ENCODE measurements at places on chromosomes 3 and 15. TPM values are rescaled to one million over a fixed set of nuclear protein-coding genes. Genes with fewer than 3 reads are reported as not detected.

The ACTC1 gene
- not detected for total RNA-seq

The CHL1 gene
- total RNA-seq: not detected

DNA sequence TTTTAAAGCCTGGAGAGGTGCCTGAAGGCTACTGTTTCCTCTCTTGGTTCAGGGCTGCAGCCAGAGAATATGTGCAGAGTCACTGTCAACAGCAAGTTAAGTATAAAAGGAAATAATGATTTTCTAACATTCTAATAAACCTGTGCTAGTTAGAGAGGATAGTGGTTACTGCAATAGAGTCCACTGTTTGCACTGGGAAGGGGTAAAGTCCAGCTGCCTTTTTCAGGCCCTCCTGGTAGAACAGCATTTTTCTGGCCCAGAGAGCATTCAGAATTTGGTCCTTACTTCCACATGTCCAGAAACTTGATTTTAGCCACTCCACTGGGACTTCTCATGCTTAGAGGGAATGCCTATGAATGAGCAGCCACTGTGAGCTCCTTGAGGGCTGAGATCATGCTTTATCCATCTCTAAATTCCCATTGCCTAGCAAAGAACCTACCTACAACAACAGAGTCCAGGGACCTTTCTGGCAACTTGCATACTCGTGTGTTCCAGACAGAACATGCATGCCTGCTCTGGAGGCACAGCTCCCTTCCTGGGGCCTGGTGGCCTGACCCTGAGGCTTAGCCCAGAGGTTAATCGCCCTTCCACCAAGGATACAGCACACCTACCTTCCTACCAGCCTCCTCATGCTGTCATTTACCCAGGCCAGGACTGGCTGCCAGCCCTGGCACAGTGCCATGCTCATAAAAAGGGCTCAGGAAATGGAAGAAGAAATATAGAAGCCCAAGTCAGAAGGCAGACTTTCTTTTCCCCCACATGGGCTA, 50.3 kb upstream of the ATP13A3 start:
- no peak for DNase-seq

- no peak for DNase-seq
Observed at GRCh38 chr15:45918839-45919238, 284.0 kb downstream of the SQOR start.

- no peak for DNase-seq
Observed at GRCh38 chr15:89673165-89673512, 6.0 kb downstream of the PLIN1 start.

DNA sequence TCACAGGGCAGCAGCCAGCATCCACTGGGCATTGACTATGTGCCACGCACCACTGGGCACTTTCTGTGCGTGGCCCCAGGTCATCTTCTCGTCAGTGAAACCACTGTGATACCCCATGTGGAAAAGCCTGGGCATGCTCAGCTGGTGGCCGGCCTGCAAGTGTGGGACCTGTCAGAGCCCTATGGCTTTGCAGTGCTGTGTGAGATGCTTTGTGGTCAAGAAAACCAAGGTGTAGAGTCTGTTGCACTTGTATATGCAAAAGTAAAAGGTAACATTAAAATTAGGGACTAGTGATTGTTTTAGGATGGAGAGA, 69.5 kb downstream of the PGPEP1L start:
- DNase-seq: no peak

DNA sequence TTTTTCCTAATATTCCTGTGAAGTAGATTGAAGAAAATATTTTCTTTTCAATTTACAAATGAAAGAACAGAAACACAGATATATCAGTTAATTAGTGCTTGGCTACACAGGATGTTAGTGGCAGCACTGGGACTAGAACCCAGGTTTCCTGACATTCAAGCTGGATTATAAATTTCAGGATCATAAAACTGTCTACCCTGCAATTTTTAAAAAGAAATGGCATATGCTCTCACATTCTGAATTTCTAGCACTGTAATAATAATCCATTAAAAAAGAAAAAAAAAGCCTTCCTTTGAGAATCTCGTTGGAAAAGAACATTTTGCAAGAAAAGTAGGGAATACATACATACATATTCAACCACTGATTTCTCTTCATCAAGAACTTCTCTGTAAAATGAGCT, 9.3 kb upstream of the DPH6 start:
- DNase-seq: no peak

DNA sequence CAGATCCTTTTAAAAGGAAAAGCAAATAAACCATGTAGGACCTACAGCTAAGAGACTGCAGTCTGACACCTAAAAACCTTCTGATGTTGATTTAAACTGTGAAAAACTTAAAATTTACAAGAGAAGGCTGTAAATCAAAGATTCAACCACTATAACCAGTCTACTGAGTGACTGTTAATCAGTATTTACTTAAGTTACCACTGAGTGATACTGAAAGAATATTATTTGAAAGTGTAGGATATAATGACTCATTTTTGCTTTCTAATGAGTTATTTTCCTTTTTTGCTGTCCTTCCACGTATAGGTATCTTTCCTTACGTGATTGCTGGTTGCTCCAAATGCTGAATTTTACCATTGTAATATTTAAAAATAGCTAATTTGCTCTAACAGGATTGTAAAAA, 44.6 kb downstream of the RFX7 start:
- DNase-seq: no peak

GRCh38 chr15:81256916-81257315, 60.2 kb downstream of the IL16 start:
- no peak for DNase-seq

DNA sequence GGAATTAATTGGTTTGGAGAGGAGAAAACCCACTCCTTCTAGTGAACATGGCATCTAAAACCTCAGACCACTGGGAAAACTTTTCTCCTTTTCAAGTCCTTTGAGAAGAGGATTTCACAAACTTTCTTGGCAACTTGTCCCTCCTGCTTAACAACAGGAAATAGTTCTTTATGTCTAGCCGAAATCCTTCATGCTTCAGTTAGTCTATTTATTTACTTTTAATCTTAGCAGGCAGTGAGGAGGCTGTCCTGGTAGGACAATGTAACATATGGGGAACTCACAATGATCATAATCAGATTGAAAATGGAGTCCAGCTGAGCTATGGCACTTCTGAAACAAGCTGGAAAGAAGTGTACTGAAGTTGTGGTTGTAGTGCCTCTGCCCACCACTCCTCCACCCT, 50.6 kb downstream of the KY start:
- no peak for DNase-seq

DNA sequence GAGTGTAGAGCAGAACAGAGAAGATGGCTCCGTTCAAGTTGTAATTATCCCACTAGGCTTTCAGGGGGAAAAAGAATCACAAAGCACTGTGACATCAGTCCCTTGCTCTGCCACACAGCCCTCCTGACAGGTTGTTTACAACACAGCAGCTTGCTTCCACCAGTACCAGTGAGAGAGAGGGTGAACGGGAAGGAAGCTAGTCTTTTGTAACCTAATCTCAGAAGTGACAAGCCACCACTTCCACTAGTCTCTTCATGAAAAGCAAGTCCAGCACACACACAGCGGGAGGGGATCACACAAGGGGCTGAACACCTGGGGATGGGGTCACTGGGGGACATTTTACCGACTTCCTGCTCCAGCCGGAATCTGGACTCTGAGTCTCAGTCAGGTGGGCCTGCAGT, 86.3 kb downstream of the FAM81A start:
- no peak for DNase-seq

- no peak for DNase-seq
Observed at GRCh38 chr3:105375750-105376511, 9.2 kb downstream of the ALCAM start.

GRCh38 chr15:97168704-97169475, 791.6 kb upstream of the ARRDC4 start:
- DNase-seq: no peak

DNA sequence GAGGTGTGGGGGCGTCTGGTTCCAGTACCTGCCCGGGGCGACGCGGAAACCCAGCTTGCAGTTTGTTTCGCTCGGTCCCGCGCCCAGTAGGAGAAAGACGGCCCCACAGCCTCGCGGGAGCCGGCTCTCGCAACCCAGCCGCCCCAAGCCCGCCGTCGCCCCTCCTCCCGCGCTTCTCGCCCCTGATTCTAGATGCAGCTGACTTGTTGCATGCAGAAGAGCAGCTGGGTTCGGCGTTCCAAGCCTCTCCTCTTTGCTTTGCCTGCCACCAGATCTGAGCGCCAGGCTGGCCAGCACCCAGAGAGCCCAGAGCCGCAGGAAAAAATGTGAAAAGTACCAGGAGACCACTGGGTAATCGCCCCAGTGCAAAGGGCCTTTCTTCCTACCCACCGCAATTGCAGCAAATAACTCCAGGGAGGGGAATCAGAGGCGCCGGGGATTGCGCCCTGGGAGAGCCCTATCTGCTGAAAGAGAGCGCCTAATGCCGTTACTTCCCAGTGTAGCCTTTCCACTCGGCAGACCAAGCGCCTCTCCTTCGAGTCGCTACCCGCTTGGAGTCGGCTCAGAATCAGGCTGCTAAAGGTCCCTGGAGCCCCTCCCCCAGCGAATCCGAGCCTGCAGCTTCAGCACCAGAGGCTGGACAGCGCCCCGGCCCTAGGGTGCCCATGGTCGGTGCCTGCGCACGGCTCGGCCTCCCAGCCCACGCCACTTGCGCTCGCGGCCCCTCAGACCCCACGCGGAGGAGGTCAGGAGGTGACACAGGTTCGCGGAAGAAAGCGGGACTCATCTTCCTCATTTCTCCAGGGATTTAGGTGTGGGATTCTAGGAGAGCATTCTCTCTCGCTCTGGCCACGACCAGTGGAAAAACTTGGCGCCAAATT, 15.7 kb upstream of the AEN start:
- DNase-seq: no peak

- DNase-seq: peak; percentile 44
Observed at GRCh38 chr3:33834096-33834453, 35.6 kb downstream of the PDCD6IP start.

DNA sequence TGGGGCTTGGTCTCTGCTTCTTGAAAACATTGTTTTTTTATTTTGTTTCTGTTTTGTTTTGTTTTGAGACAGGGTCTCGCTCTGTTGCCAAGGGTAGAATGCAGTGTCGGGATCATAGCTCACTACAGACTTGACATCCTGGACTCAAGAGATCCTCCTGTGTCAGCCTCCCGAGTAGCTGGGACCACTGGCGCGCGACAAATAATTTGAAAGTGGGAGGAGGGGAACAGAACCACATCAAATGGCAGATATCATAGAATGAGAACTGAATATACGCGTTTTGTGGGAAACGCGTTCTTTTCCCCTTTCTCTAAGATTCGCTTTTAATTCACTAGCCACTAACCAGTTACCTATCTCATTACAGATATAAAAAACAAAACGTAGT, 641 bp upstream of the VPS13C start:
- DNase-seq: no peak

DNA sequence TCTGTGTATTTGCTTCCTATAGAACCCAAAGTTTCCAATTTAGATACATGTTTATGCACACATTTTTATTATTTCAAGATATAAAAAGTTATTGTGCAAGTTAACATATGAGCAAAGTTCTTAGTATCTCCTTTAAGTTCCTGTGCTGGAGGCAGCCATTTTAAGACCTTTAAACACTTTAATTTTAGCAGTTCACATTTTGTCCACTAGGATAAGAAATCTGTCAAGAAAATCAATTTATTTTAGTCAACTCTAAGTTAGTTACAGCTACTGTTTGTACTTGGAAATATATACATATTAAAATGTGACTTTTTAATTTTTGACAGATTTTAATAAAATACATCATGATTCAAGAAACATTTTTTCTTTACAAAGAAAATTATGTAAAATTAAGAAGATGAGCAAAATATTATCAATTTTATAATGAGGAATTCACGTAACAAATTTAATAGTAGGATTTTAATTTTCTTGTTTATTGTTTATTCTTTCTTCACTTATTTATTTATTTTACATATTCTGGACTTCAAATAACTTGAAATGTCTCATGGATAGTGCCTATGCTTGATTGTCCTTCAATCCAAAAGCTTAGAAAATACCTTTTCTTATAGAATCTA, 402.6 kb upstream of the GBE1 start:
- peak; percentile 19 for DNase-seq

DNA sequence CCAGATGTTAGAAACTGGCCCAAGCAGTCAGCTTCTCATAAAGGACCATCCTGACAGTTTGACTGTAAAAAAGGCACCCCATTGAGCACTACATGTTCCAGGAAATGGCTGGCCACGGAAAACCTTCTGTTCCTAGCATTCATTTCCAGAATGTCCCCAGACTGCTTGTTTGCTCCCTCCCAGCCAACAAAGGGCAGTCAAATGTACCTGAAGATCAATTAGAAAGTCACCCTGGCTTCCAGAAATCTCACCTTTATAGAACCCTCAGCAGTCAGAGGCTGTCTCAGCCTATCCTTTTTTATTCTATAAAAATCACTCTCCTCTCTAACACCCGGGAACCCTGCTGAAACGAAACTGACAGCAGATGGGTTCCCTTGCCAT, 784 bp upstream of the SAMMSON start:
- no peak for DNase-seq

GRCh38 chr3:178075344-178075743, 460.9 kb upstream of the KCNMB2 start:
- no peak for DNase-seq

DNA sequence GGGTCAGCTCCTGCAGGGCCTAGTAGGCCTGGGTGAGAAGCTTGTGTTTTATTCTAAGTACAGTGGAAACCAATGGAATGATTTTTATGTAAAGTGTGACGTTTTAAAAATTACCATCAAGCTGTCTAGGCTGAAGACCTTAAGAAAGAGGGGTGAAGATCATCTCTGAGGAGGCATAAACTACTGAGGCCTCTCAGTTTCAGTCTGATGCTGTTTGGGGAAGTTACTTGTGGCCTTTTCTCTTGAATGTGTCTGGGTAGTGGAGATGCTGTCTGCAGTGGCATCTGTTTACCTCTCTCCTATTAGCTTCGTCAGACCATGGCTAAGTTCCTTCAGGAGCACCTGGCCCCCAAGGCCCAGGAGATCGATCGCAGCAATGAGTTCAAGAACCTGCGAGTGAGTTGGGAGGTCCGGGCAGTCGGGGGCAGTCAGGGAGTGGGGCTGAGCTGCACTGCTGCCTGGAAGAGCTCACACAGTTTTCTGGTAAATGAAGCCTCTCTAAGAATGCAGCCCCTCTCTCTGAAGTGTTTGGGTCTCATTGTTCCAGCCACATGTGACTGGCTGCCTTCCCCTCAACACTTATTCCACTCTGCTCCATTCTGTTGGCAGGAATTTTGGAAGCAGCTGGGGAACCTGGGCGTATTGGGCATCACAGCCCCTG, 1.9 kb downstream of the IVD start:
- no peak for DNase-seq

All from CD4-positive, CD25-positive, alpha-beta regulatory T cell (primary cell).